OCI-M1 (cell line): ENCODE measurements at places on chromosomes 16 and 17.

GRCh38 chr17:82235056-82235774 lies 6.4 kb downstream of the SLC16A3 start:
- no peak for DNase-seq

- DNase-seq, result no peak
These were observed 28.7 kb downstream of the CACNA1G start for GRCh38 chr17:50589095-50589705.

DNA sequence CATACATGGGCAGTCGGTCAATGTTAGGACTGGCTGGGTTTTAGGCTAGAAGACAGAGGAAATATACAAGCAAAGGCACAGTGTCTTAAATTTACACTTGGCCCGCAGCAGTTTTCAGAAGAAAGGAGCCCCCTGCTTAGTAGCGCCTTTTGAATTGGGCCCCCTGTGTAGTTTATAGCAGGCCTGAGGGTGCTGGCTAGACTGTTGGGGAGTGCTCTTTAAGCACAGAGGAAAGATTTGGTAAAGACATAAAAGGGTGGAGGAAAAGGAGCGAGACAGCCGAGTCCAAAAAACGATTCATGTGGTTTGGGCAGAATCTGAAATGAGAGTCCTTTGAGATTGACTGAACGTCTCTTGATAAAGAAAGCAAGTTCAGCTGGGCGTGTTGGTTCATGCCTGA lies 10.6 kb downstream of the RMI2 start:
- DNase-seq, result no peak

- no peak for DNase-seq
These were observed 19.1 kb downstream of the ABCC3 start for GRCh38 chr17:50653738-50654137.

GRCh38 chr16:12898551-12898950 lies 2.8 kb upstream of the SHISA9 start:
- peak; percentile 4 for DNase-seq

- no peak for DNase-seq
These were observed 9.0 kb upstream of the ARHGAP27 start for GRCh38 chr17:45441526-45442310.

DNA sequence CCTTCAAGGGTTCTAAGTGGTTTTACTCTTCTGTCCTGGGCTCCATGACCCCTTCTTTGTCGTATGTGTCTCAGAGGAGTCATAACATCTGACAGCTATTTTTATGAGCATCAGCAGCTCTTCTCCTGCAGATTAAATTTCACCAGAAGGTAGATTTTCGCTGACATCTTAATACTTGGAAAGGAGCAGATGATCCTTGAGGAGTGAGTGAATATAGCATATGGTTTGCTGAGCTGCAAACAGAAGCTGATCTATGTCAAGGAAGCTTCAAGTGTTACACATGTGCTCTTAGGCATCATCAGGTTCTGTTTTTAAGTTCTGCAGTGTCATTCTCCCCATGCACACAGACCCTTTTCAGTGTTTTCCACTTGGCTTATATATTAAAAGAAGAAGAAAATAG lies 49.2 kb upstream of the MYH2 start:
- DNase-seq, result no peak

DNA sequence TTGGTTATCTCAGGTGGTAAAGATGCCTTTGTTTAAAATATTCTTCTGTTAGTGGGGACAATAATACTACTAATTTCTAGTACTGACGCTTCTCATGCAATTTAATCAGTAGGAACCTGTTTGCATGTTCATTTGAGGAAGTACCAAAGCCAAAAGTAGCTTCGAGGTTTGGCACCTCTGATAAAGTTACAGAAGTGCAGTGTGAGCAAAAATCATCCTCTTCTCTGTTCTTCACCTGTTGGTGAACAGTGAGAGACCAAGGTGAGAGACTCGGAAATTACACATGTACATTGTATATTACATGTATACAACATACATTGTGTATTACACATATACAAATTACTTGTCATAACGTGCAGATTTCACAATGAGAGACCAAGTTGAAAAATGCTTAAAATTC lies 404.6 kb downstream of the MAF start:
- DNase-seq, result peak; percentile 31

DNA sequence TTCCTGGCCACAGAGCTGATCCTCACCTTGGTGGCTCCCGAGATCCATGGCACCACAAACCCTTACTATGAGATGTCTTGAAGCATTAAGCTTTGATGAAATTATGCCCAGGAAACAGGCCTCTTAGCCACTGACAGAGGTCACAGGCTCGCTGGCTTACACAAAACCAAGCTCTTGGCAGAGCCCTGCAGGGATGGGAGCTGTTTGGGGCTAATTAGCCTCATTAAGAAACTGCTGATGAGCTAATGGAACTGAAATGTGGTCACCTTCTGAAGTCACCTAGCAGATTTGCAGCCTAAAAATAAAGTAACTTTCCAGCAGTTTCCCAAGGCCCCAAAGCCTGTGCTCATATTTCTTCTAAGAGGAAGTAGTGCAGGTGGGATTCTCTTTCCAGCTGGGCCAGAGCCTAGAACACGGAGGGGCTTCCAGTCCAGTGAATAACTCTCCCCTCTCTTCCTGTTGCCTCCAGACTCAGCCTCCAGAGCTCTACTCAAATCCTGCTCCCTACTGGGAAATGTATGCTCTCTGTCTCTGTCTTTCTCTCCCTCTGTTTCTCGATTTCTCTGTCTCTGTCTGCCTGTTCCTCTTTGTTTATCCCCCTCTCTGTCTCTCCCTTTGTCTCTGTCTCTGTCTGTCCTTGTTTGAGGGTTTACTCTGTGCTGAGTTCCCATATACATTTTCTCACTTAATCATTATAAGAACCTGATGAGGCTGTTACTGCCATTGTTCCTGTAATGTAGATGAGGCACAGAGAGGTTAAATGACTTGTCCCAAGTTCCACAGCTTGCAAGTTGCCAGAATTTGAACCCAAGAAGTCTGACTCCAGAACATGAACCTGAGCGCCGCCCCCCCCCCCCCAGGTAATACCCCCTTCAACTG lies 338.9 kb downstream of the CA10 start:
- no peak for DNase-seq

DNA sequence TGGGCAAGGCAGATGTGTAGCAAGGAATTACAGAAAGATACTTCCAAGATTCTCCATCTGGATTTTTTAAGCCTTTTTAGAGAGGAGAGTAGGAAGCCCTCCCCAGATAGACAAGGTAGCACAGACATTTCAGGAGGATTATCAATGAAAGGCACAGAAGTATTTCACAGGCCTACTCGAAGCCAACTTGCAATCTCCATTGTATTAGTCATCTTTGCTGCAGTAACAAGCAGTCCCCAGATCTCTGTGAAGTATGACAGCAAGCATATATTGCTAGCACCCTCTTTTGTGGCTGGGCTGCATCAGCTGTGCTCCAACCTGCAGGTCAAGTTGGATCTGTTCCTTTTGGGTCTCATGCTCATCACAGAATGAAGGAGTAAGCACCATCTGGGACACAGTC lies 101.6 kb downstream of the MAF start:
- no peak for DNase-seq

DNA sequence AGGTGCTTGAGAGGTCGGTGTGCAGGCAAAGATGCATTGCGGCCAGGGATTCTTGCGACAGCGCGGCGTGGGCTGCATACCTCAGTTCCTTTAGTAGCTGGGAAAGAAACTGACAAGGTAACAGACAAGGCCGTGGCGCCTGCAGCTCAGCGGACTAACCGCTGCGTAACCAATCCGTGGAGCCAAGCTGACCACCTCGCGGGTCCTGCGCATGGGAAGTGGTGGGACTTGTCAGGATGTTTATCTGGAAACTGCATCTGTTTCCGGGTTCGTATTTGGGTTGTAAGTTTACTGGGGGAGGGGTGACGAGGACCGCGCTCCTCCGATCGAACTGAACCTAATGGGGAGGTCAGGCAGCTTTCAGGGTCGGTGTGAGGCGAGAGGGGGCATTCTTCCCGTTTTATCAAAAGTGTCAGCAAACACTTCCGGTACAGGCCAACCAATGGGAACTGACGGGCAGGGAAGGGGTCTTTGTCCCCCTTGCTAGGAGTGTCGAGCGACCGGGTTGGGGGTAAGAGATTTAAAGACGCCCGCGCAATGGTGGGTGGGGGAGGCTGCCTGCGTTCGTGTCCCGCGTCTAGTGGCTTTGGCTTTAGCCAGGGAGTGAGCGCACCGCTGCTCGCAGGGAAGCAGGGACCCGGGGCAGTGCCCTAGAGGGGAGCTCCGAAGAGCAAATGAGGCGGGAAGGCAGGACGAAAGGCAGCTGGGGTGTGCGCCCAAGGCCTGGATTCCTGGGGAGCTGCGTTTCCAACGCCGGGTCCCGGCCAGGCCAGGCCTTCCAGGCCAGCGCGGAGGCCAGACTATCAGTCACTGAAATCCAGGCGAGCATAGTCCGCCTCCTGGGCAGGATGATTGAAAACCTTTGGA lies 7.0 kb downstream of the IRX6 start:
- DNase-seq, result no peak

DNA sequence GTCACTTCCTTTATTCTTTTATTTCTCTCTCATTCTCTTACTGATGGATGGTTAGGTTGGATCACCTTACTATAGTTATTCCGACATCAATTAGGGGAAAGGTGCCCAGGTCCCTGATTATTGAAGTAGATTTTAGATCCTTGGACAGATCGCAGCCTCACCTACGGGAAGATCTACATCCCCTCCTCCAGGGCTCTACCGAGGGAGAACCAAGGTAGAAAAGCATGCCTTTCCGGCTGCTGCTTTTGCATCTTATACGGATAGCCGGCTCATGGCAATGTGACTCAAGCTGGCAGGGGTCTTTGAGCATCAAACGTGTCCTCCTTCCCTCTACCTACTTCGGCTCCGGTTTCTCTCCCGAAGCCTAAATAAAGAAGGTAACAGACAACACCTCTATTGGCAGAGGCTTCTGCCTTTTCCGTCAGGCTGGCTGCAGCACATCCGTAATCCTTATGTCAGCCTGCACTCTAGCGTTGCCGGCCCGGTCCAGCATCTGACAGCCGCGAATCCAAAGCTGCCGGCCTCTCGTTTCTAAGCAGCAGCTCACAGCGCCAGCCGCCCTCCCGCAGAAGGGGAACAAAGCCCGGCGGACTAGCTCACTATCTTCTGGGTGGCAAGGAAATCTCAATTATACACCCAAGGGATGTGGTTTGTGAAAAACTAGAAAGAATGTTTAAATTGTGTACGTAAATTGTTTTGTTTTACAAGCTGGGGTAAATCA lies 46.9 kb downstream of the IRX6 start:
- peak; percentile 64 for DNase-seq
